Common myeloid progenitor, CD34-positive (primary cell): ENCODE measurements at places on chromosomes 1 and 21.

GRCh38 chr21:27796106-27796505, 829.2 kb upstream of the ADAMTS5 start:
- DNase-seq: no peak

GRCh38 chr1:10171105-10171767, 39.1 kb upstream of the KIF1B start:
- no peak for DNase-seq

DNA sequence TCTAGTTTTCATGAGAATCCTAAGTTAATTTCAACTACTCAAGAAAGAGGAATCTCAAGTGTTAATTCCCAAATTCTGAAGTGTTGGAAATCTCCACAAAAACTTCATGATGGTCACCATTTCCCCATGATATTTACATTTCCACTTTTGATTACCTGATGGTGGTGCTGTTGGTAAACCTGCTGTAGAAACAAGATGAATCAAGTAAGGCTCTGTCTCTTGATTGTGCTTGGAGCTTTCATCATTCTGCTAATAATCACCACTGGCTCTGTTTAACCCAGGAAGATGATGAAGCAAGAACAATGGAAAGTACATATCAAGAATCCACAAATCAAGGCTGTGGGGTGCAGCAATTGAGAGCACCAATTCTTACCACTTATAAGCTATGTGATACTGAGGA, 77.8 kb downstream of the C4BPA start:
- DNase-seq: peak; percentile 11

DNA sequence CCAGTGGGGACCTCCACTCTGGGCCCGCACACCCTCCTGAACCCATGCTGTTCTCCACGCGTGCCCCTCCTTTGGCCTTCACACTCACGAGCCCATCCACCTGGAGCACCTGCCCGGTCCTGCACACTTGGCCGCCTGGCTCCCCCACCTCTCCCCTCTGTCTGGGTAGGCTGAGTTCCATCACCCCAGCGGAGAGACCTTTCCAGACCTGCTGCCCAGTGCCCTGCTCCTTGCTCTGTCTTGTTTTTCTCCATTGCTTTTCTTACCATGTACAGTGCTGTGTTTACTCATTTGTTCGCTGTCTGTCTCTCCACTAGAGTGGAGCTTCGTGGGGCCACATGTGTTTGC, 351.0 kb upstream of the VAMP3 start:
- no peak for DNase-seq

DNA sequence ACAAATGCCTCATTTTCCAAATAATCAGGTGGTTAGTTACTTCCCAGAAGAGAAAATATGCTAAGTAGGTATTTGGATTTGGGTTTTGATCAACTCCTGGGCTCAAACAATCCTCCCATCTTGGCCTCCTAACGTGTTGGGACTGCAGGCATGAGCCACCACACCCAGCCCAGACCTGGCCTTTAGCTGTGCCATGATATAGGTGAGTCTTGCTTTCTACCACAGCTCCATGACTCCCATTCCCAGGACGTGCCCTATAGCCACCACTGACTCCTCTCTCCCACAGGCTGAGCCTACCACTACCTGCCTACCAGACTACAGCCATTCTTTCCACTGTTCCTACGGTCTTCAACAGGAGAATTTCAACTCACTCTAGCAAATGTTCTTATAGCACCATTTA, 1.8 kb upstream of the SLC1A7 start:
- no peak for DNase-seq

- DNase-seq: no peak
Observed at GRCh38 chr1:39642796-39643195, 3.4 kb upstream of the HEYL start.
